CD4-positive, alpha-beta memory T cell (primary cell): ENCODE measurements at places on chromosomes 16 and 17. TPM values are rescaled to one million over a fixed set of nuclear protein-coding genes. Genes with fewer than 3 reads are reported as not detected.
A peak's percentile ranks its signal among the peaks of the same experiment; 100 is the strongest.

DNA sequence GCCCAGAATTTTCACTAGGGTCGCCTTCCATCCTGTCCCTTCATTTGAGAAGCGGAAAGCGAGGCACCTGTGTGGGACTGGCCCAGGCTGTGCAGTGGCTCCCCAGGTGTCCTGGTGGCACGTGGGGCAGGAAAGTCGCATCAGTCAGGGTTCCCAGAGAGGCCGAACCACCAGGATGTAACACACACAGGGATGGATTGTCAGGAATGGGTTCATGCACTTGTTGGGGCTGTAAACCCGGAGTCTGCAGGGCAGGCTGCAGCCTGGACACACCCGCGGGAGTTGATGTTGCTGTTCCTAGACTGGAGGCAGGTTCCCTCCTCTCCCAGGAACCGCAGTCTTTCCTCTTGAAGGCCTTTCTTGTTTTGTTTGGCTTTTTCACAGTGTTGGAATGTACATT lies 30.7 kb upstream of the RPTOR start:
- DNase-seq = no peak
- H3K27me3 ChIP-seq = no peaks in the 10 kb centered on the region
- H3K27ac ChIP-seq = no peak overlapping the region
- no peak overlapping the region for H3K4me3 ChIP-seq
- no peaks in the 10 kb centered on the region for H3K4me1 ChIP-seq

DNA sequence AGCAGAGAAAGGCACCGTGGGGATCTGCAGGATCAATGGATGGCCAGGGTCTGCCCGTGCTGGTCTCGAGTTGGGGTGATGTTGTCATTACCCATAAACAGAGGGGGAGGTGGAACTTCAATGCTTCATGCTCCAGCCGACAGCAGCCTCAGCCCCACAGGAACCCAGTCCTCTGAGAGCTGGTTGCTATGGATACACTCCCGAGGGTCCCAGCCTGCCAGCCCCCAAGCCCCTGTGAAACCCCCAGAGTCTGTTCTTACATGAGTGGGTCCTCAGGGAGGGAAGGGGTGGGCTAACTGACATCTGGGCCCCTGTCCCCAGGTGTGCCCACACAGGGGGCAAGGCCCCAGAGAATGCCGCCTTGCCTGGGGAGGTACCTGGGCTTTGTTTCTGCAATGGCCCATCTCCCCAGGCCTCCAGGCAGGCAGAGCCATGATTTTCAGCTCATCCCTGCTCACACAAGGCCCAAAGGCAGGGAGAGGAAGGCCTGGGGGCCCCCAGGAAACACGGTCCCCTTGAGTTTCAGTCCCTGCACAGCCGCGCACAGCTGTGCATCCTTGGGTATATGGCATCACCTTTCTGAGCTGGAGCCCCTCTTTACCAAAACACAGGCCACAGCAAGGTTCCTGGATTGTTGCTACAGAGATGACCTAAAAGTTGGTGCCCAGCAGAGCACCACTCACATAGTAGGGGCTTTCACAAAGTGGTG lies 223.7 kb downstream of the ZNF423 start:
- H3K36me3 ChIP-seq = no peaks in the 10 kb centered on the region
- no peaks in the 10 kb centered on the region for H3K27me3 ChIP-seq
- H3K4me3 ChIP-seq = no peak overlapping the region
- no peaks in the 10 kb centered on the region for H3K4me1 ChIP-seq
- no peak overlapping the region for H3K27ac ChIP-seq

DNA sequence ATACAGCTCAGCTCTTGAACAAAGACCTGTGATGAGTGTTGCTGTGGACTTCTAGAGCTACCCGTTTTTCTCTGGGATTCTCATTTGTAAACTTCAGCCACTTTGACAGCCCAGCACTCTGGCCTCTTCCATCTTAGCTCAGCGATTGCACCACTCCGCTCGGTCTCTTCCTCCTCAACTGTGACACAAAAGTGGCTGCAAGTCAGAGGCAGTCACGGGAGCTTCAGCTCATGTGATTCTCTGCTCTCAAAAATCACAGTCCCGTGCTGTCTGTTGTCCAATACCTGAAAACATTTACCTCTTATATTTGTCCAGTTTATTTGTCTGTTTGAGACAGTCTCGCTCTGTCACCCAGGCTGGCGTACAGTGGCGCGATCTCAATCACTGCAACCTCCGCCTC lies 75.7 kb upstream of the DNAH17 start:
- no peaks in the 10 kb centered on the region for H3K36me3 ChIP-seq
- DNase-seq = no peak
- no peaks in the 10 kb centered on the region for H3K4me1 ChIP-seq
- no peaks in the 10 kb centered on the region for H3K27me3 ChIP-seq
- no peak overlapping the region for H3K27ac ChIP-seq
- H3K4me3 ChIP-seq = no peak overlapping the region

DNA sequence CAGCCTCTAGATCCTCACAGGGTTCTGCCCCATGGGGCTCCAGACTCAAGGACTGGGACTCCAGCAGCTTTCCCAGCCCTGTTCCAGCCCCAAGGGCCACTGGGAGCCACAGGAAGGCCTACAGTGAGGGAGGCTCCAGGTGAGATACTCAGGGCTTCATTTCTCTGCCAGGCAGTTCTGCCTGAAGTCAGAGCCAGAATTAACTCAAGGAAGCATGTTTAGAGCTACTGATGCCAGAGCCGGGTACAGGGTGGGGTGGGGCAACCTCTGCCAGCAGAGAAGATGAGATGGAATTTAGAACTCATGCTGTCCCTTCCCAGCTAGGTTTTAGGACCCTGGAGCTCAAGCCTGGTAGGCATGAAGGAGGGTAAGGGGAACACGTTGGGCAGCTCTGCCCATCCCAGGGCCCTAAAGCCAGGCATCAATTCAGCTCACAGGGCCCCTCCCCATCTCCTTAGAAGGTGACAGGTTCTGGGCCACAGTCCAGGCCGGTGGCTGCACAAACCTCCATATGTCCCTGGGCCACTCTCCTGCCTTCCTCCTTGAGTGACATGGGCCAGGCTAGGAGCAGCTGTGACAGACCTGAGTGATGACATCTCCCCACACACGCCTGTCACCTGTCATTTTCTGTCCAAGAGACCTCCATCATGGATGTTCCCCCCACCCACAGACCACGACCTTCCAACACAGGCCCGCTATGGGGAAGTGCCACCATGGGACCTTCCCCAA lies 24.5 kb upstream of the SPPL2C start:
- H3K4me3 ChIP-seq = no peak overlapping the region
- H3K27ac ChIP-seq = no peak overlapping the region
- no peak for DNase-seq
- peaks cover 4% of the 10 kb centered on the region for H3K4me1 ChIP-seq
- no peaks in the 10 kb centered on the region for H3K27me3 ChIP-seq

DNA sequence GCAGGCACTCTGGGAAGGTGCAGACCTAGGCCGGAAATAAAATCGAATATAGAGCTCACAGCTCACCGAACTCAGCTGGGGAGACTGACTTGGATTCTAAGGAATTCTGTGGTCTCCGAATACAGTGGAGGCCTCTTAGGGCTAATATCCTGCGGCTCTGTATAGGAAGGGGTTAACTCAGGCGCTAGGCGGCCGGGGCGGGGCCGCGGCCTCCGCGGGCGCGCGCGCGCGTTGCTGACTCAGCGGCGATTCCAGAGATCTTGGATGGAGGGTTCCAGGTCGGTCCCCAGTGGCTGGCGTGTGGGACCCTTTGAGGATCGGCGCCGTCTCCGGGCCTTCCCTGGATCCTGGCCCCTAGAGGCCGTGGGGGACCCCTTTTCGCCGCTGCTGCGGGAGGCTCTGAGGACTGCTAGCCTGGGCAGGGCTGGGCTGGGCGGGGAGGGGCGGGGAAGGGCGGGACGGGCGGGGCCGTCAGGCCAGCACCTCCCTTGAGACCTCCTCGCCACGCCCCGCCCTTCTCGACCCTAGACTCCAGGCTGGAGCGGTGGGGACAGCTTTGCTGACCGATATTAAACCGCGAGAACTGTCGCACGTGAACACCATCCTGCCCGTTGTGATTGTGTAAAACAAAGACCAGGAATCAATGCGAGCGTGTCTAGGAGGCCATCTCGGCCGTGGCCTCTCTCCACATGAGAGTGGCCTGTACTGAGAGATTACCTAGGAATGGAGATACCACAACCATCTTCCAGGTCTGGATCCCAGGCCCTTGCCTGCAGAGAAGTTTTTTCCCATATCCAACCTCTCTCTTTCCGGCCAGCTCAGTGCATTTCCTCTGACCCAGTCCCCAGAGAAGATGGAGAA lies 1.4 kb upstream of the PLEKHH3 start:
- no peaks in the 10 kb centered on the region for H3K36me3 ChIP-seq
- H3K27me3 ChIP-seq = peaks cover 32% of the 10 kb centered on the region
- H3K27ac ChIP-seq = peak overlapping the region; percentile 42

Gene SSTR5
- not detected for total RNA-seq

Gene NPW
- total RNA-seq = not detected
